ENCODE measurements at places on chromosomes 12 and 14. TPM values are rescaled to one million over a fixed set of nuclear protein-coding genes. Genes with fewer than 3 reads are reported as not detected.
A peak's percentile ranks its signal among the peaks of the same experiment; 100 is the strongest.

DNA sequence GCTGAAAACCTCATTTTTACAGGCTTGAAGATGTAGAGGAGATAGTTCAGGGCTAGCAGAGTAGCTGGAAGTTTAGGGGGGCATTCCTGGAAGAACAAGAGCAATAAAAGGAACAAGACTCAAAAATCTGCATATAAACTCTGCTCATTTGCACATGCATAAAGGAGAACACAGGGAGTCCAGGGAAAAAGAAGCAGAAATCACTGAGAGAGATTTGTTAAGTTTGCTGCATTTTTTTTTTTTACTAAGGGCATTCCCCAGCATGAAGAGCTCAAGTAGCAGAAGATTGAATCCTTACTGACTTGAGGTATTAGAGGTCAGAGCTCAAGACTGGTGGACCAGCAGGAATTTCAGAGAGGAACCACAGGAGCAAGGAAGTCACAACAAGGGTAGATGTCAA lies 28.2 kb upstream of the BCL11B start:
- no peaks in the 10 kb centered on the region for H3K4me1 ChIP-seq
- H3K36me3 ChIP-seq, result no peaks in the 10 kb centered on the region
- H3K4me3 ChIP-seq, result no peak overlapping the region
- DNase-seq, result no peak
- no peaks in the 10 kb centered on the region for H3K27me3 ChIP-seq
- H3K27ac ChIP-seq, result no peak overlapping the region

DNA sequence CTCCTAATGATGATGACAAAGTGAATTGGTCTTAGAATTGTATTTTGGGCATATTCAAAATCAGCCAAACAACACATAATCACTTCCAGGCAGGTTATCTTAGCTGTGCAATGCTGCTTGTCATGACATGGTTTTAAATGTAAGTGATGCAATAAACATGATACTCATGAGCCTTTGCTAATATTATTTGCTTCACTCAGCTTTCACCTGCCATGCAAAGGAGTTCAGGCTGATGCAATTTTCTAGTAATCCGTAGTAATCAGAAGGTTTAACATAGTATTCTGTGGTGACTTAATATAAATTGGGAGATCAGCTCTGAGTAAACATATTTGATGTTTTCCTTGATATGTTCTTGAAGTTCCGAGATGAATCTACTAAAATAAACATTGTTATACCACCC lies 29.1 kb downstream of the TMEM260 start:
- DNase-seq, result no peak
- no peaks in the 10 kb centered on the region for H3K27me3 ChIP-seq
- no peak overlapping the region for H3K4me3 ChIP-seq
- H3K27ac ChIP-seq, result no peak overlapping the region

DNA sequence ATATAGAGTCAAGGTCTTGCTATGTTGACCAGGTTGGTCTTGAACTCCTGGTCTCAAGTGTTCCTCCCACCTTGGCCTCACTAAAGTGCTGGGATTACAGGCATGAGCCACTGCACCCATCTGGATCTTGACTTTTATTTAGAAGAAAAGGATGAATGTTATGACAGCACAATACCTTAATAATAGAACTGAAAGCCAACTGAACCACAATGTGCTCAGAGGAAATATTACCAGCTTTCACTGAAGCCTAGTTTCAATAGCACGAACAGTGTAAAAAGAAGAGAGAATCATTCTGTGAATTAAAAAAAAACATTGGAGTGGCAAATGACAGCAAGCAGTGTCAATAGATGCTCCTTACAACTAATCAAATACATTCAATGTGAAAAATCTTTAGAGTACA lies 239.2 kb upstream of the RMST start:
- no peak overlapping the region for H3K4me3 ChIP-seq
- H3K27ac ChIP-seq, result no peak overlapping the region
- no peaks in the 10 kb centered on the region for H3K36me3 ChIP-seq
- H3K4me1 ChIP-seq, result no peaks in the 10 kb centered on the region
- no peaks in the 10 kb centered on the region for H3K27me3 ChIP-seq

DNA sequence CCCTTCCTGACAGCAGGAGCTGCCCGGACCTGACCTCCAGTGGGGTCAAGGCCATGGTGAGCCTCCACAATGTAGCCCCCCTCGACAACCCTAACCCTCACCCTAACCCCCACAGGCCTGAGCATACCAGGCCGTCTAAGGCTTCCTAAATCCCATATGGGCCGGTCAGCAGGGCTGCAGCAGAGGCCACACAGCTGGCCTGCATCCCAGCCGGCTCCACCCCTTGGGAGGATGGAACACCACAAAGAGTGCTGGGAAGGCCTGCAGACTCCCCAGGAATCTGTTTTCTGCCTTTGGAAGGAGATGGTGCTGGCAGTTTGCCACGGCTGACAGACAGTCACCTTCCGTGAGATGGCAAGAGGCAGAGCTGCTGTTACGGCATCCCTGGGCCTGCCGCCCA lies 2.8 kb downstream of the TMEM179 start:
- no peaks in the 10 kb centered on the region for H3K36me3 ChIP-seq
- no peak overlapping the region for H3K4me3 ChIP-seq
- H3K27me3 ChIP-seq, result peaks cover 17% of the 10 kb centered on the region
- no peak overlapping the region for H3K27ac ChIP-seq
- DNase-seq, result peak; percentile 69
- H3K4me1 ChIP-seq, result peaks cover 5% of the 10 kb centered on the region

DNA sequence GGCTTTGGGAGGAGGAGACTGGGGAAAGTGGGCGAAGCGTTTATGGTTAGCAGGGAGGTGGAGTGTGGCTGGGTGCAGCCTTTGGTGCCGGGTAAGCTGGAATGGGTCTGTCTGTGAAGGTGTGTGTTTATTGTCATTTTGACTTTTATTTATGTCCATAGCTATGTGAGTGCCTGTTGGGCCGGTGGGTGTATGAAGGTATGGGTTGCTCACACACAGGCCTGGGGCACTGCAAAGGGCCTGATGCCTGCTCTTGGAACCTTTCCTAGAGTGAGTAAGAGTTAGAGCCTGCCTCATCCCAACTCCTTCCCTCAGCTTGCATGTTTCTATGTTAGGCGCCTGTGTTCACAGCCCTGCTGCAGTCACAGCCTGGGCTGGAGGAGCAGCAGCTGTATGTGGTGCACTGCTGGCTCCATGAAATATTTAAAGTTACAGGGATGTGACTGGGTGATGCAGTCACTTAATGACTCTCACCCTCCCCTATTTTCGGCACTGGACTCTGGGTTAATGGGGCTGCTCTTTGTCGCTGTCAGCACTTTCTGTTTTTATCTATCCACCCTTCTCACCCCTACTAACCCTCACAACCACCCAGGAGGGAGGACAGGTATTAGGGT lies 2.6 kb upstream of the PPP1R1A start:
- H3K4me1 ChIP-seq, result peaks cover 7% of the 10 kb centered on the region
- H3K36me3 ChIP-seq, result no peaks in the 10 kb centered on the region
- peaks cover 9% of the 10 kb centered on the region for H3K27me3 ChIP-seq
- H3K4me3 ChIP-seq, result no peak overlapping the region
- no peak overlapping the region for H3K27ac ChIP-seq

OR4E2 gene
- total RNA-seq, result not detected

COL2A1 gene
- 32.7 TPM for total RNA-seq

NXPH4 gene
- total RNA-seq, result 0.52 TPM

DNA sequence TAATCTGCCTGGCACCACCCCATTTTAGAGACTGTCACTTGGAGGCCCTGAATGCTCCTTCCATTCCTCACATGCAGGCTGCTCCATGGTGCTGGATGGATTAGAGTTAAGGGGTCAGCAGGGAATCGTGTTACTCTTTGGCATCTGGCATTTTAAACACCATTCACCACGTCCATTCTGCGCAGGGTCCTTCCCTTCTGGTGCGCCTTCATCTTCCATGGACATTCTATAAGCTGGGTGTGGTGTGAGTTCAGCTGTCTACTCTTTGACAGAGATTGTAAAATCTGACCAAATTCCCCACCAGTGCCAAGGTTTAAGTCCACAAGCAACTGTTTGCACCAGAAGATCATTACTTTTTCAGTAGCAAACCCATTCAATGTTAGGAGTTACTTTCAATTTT lies 47.8 kb downstream of the GIT2 start:
- no peak for DNase-seq
- H3K4me3 ChIP-seq, result no peak overlapping the region
- H3K36me3 ChIP-seq, result no peaks in the 10 kb centered on the region
- H3K27me3 ChIP-seq, result no peaks in the 10 kb centered on the region

DNA sequence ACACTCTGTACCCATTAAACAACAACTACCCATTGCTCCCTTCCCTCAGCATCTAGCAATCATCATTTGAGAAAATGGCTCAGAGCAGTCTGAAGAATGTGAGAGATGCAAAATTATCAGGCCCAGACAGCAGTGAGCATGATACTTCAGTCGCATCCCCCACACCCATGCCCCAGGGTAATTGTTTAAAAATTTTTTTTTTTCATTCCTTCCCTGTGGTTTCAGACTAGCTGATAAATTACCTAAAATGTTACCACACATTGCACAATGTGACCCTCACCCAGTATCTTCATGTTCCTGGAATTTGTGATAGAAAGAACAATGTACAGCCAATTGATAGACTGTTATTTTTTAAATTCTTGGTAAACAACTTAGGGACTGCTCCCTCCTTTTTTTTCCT lies 11.3 kb upstream of the USP15 start:
- H3K27me3 ChIP-seq, result no peaks in the 10 kb centered on the region
- H3K36me3 ChIP-seq, result no peaks in the 10 kb centered on the region
- H3K4me1 ChIP-seq, result no peaks in the 10 kb centered on the region
- no peak overlapping the region for H3K27ac ChIP-seq
- DNase-seq, result no peak
- H3K4me3 ChIP-seq, result no peak overlapping the region

- DNase-seq, result peak; percentile 58
- no peak overlapping the region for H3K4me3 ChIP-seq
- peaks cover 32% of the 10 kb centered on the region for H3K4me1 ChIP-seq
Measured at GRCh38 chr14:91755570-91756295, 23.8 kb upstream of the CATSPERB start.

HOXC5 gene
- total RNA-seq, result 0.40 TPM

DNA sequence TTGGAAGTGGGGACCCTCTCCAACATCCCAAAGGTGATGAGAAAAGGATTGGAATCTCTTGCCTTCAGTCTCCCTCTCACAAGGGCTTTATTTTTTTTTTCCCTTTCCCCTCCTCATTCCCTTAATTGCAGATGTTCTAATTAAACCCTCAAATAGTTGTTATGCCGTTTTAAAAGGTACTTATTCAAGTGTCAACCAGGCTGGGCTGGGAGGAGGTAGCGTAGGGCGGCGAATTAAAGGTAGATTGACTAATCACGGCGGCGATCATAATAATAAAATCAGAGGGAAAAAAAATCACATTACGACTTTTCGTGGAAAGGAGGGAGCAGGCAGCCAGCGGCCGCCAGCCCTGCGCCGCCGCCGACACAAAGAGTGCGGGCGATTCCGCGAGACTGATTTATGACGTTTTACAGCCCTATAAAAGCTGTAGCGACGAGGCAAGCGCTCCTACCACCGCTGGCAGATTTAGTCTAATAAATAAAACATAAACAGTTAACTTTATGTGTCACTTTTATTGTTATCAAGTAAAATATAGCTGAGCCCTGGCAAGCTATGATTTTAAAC lies 1.7 kb upstream of the HOXC4 start:
- H3K27me3 ChIP-seq, result peaks cover 93% of the 10 kb centered on the region
- H3K4me1 ChIP-seq, result peaks cover 33% of the 10 kb centered on the region
- no peaks in the 10 kb centered on the region for H3K36me3 ChIP-seq
- no peak overlapping the region for H3K27ac ChIP-seq
- peak; percentile 66 for DNase-seq
- H3K4me3 ChIP-seq, result no peak overlapping the region

GRCh38 chr12:41466802-41467201 lies 278.7 kb downstream of the PDZRN4 start:
- no peaks in the 10 kb centered on the region for H3K36me3 ChIP-seq
- no peak overlapping the region for H3K4me3 ChIP-seq
- no peaks in the 10 kb centered on the region for H3K27me3 ChIP-seq
- peak; percentile 54 for DNase-seq
- no peaks in the 10 kb centered on the region for H3K4me1 ChIP-seq

- peak; percentile 35 for DNase-seq
- H3K4me1 ChIP-seq, result peaks cover 16% of the 10 kb centered on the region
- H3K27ac ChIP-seq, result peak overlapping the region; percentile 36
- H3K4me3 ChIP-seq, result no peak overlapping the region
- H3K36me3 ChIP-seq, result no peaks in the 10 kb centered on the region
- H3K27me3 ChIP-seq, result no peaks in the 10 kb centered on the region
Measured at GRCh38 chr14:32561520-32561919, 232.4 kb downstream of the AKAP6 start.

- peaks cover 4% of the 10 kb centered on the region for H3K4me1 ChIP-seq
- H3K27me3 ChIP-seq, result no peaks in the 10 kb centered on the region
- H3K27ac ChIP-seq, result no peak overlapping the region
Measured at GRCh38 chr12:109480356-109480755, 2.9 kb downstream of the UBE3B start.

PRR4 gene
- 2.5 TPM for total RNA-seq

- no peaks in the 10 kb centered on the region for H3K27me3 ChIP-seq
- DNase-seq, result no peak
- H3K27ac ChIP-seq, result no peak overlapping the region
- H3K4me3 ChIP-seq, result no peak overlapping the region
Measured at GRCh38 chr12:93603762-93604161, 31.3 kb downstream of the SOCS2 start.

DNA sequence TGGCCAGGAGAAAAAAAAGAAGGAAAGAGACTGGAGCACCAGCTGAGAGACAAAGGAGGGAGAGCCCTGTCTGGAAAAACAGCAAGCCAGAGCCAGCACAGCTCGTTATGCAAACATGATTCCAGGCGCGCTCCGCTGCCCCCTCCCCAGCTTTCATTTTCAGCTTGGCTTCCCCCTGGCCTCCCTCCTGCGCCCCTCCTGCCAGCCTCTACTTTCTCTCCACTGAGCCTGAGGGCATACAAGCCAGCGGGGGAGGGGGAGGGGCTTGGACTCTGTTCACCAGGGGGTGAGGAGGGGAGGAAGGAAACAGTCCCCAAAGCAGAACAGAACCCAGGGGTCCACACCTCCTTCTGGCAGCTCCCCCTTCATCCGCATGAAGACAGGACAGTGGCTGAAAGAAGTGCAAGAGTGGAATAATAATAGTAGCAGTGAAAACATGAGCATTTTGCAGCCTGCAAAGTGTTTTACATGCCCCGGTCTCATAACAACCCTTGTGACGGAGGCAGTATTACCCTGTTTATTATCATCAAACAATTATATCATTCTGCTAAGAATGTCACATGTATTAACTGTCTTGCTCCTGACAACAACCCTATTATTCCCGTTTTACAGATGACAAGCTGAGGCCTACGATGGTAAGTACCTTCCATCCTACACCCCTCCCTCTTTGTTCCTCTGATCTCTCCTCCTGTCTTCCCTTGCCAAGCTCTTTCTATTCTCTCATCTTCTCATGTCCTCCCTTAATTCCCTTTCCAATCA lies 24.2 kb downstream of the SMUG1 start:
- H3K4me1 ChIP-seq, result peaks cover 46% of the 10 kb centered on the region
- H3K4me3 ChIP-seq, result no peak overlapping the region
- DNase-seq, result no peak
- no peak overlapping the region for H3K27ac ChIP-seq
- H3K27me3 ChIP-seq, result no peaks in the 10 kb centered on the region

GRCh38 chr12:62003701-62004100 lies 256.5 kb upstream of the USP15 start:
- peaks cover 4% of the 10 kb centered on the region for H3K27me3 ChIP-seq
- DNase-seq, result no peak
- no peak overlapping the region for H3K4me3 ChIP-seq

GRCh38 chr12:38384816-38385378 lies 68.3 kb downstream of the ALG10B start:
- peak; percentile 5 for DNase-seq
- no peak overlapping the region for H3K4me3 ChIP-seq
- no peaks in the 10 kb centered on the region for H3K27me3 ChIP-seq

GRCh38 chr12:46459111-46459510 lies 86.5 kb upstream of the SLC38A2 start:
- H3K36me3 ChIP-seq, result no peaks in the 10 kb centered on the region
- no peak overlapping the region for H3K27ac ChIP-seq
- no peaks in the 10 kb centered on the region for H3K27me3 ChIP-seq

Measured in hepatocyte (in vitro differentiated cells).